ENCODE measurements at places on chromosomes 1 and 21. TPM values are rescaled to one million over a fixed set of nuclear protein-coding genes. Genes with fewer than 3 reads are reported as not detected.

DNA sequence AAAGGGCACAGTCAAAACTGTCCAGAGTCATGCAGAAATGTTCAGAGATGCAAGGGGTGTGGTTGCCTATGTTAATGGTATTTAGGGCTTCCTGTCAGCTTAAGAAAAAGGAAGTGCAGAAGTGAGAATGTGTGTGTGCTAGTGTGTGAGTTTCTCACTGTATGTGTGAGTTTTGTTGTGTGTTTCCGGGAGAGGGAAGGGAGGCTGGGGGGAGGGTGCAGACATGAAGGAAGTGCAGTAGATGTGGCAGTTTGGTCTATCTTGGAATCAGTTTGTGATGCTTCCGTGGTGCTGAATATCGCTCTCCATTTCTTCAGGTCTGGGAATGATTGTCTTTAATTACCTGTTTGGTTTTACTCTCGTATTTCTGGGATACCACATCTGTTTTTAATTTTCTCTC lies 16.5 kb upstream of the ATP6V1G3 start:
- peak; percentile 84 for DNase-seq

- DNase-seq: no peak
These were observed 10.3 kb downstream of the PRRX1 start for GRCh38 chr1:170674239-170674638.

GRCh38 chr21:39313042-39313570 lies 326 bp downstream of the BRWD1 start:
- DNase-seq: no peak

TMEM183A gene
- 77.2 TPM for total RNA-seq

DNA sequence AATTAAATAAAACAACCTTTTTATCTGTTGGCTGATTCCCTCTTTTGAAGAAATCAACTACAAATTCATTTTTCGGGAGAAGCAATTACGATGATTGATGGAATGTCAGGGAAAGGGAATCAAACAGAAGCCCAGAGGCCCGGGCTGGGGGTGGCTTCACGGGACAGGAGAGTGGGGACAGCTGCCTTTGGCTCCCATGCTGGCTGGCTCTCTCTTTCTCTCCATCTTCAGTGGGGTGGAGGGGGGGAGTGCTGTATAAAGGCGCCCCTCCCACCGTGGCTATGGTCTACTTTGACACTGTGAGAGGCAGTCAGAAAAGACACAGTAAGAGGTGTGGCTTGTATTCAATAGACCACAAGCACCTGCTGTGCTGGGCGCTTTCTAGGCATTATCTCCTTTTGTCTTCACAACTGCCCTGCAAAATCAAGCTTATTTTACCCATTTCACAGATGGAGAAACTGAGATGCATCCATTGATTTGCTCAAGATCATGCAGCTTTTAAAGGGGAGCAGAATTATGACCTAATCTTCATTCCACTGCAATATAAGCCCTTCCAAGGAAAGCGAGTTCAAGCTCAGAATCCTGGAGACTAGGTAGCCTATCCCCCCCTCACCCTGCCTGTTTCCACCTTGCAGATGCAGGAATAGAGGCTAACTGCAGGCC lies 92.9 kb downstream of the GRIK3 start:
- no peak for DNase-seq

TFF3 gene
- not detected for total RNA-seq

GRCh38 chr1:204288021-204288588 lies 71.6 kb downstream of the PLEKHA6 start:
- DNase-seq: no peak

DNA sequence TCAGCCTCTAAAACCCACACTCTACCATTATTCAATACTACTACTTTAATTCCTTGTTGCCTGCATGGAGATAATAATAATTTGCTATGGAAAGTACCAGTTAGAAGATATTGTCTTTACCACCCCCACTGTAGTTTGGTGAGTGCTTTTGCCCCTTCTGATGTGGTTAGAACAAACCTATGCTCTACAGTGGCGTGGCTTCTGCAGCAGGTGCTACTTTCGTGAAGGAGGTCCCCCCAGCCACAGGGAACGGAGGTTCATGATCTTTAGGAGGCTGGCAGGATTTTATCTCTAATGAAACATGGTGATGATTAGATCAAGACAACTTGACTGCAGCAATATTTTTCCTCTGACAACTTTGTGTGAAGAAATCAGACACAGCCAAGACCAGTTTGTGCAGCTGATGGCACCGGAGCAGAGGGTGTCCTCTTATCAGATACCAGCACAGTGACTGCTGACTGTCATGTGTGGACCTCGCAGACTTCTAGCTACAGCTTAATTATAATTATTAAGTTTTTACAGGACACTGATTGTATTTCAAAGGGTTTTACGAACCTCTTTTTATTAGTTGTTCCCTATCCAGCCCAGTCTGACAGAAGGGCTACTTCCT lies 10.7 kb upstream of the TCHH start:
- no peak for DNase-seq

- DNase-seq: no peak
These were observed 35.4 kb upstream of the FOXO6 start for GRCh38 chr1:41325801-41326200.

HPDL gene
- total RNA-seq: 42.4 TPM

DNA sequence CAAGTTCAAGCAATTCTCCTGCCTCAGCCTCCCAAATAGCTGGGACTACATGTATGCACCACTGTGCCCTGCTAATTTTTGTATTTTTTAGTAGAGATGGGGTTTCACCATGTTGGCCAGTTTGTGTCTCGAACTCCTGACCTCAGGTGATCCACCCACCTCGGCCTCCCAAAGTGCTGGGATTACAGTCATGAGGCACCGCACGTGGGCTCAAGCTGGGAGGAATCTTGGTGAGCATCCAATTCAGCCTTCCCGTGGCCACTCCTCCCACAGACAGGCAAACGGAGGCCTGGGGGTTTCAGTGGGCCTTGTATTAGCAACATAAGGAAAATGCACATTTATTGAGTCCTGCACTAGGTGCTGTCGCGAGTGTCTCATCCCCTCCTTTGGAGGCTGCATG lies 24.5 kb upstream of the VWA5B1 start:
- no peak for DNase-seq

DNA sequence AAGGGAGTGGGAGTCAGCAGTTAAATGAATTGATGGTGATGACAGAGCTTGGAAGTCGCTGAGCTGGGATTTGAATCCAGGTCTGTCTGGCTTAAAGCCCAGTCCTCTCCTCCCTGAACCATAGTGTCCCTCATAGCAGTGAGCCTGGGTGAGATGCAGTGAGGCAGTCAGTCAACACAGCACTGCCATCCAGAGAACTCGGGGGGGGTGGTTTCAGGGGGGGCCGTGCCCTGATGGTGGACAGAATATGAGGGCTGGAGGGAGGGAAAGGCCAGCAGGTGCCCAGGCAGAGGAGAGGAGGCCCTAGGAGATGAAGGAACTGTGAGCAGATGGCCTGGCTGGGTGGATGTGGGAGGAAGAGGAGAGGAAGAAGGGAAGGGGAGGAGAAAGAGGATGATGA lies 405.6 kb downstream of the PTPRU start:
- DNase-seq: no peak

TDRD5 gene
- total RNA-seq: not detected

OR2G6 gene
- not detected for total RNA-seq

Data from CD8-positive, alpha-beta memory T cell (primary cell).